ENCODE measurements at places on chromosomes 2 and 18.

- DNase-seq: no peak
Measured at GRCh38 chr2:205169464-205169863, 512.8 kb upstream of the NRP2 start.

- no peak for DNase-seq
Measured at GRCh38 chr2:61841286-61841685, 12.6 kb downstream of the FAM161A start.

- DNase-seq: no peak
Measured at GRCh38 chr18:33755391-33755790, 177.4 kb downstream of the ASXL3 start.

- DNase-seq: no peak
Measured at GRCh38 chr2:50111067-50111466, 920.9 kb downstream of the NRXN1 start.

DNA sequence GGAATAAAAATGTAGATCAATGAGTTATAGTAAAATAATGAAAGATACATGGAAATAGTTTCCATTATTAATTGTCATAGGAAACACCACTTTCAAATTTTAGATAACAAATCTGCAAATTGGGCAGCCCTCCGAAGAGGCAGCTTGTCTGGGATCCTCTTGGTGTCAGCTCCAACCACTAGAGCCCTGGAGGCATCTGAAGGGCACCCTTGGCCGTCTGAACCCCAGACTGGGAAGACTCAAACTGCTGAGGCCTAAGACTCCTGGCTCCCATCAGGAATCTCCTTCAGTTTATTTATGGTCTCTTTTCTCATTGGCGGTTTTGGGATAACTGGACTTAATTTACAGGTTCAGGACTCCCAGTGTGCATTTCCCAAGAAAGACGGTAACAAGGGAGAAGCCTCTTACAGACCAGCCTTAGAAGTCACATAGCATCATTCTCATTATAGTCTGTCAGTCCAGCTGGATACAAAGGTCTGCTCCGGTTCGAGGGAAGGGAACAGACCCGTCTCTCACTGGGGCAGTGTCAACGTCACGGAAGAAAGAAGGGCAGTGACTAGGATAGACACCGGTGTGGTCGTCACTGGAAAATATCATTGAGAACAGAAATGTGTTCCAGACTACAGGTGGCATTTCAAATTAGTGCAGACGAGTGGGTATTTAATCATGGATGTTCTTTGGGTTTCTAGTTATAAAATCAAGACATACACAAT, 390.7 kb upstream of the NETO1 start:
- DNase-seq: no peak

GRCh38 chr2:162153608-162154224, 1.7 kb upstream of the GCG start:
- peak; percentile 55 for DNase-seq

DNA sequence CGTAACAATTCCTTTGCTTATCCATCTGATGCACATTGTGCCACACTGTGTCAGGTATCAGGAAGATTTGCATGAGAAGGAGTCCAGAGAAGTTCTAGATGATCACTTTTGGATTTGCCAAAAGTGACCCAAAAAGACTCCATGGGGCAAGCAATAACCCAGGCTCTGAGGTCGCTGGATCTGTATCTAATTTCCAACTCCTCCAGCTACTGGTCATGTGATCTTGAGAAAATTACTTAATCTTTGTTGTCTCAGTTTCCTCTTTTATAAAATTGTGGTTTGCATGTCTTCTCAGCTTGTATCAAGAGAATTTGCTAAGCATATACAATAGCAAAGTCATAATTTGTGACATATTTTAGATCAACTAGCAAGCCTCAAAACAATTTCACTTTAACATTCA, 61.3 kb upstream of the ITGA4 start:
- peak; percentile 49 for DNase-seq

GRCh38 chr2:128623776-128624761, 305.4 kb upstream of the HS6ST1 start:
- DNase-seq: peak; percentile 97

DNA sequence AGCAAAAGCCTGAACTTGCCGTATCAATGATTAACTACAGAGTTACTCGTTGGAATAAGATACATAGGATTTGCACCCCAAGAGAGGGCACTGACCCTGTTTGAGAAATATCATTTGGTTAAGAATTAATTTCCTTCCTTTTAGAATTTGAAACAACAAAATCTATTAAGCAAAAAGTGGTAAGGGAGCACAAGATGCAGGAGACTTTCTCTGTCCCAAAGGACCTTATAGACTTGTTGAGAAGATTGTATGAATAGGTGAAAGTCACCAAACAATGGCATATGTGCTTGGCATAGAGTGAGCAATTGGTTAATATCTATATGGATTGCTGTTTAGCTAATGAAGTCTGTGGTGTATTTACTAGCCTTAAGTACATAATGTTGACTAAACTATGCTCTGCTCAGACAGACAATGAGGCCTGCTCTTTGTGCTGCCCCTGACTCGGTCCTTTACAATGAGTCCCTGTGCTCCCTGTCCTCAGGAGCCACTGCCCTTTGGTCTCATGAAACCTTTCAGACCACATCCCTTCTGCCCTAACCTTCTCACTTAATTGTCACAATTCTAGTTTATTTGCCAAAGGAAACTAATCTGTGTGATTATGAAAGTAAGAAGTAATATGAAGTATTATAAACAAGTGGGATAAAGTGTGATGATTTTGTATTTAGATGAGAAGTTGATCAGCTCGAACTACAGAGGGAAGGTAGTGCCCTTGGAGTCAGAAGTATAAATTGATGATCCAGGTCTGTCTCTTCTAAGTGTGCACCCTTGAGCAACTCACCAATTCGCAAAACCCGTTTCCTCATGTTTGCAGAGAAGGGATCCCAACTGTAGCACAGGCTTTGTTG, 21.2 kb upstream of the HNMT start:
- no peak for DNase-seq

DNA sequence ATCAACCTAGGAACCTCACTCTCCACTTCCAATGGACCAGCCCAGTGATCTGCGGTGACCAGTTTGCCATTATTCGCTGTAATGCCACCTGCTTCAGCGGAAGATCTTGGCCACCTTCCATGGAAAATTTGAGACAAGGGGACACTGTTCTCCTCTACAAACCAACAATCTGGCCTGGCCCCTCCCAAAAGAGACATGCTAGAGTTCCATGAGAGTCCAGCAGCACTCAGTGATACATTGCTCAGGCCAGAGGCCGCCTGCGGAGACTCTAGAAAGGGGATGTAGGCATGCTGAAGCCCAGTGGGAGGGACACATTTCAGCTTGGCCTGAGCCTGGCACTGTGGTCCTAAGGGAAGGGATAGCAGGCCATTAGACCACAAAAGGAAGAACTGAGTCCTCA, 58.3 kb downstream of the COL6A3 start:
- no peak for DNase-seq

- DNase-seq: no peak
Measured at GRCh38 chr2:177192788-177193187, 19.8 kb upstream of the HNRNPA3 start.

DNA sequence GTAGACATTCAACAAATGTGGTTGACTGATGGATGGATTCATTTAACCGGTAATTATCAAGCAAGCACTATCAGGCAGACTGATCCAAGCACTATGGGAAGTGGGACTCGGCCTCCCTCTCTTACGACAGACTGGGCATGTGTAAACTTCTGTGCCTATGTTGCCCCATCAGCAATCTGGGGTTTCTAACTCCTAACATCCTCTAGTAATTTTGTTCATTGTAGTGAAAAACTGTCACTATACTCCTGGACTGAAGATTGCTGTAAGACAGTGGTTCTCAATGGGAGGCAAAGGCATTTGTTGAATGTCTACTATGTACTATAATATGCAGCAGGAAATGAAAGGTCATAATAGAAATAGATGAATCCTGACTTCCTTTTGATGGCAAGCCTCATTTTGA, 51.2 kb upstream of the CREB1 start:
- DNase-seq: peak; percentile 31

- DNase-seq: no peak
Measured at GRCh38 chr2:63049970-63050333, 678 bp upstream of the OTX1 start.

DNA sequence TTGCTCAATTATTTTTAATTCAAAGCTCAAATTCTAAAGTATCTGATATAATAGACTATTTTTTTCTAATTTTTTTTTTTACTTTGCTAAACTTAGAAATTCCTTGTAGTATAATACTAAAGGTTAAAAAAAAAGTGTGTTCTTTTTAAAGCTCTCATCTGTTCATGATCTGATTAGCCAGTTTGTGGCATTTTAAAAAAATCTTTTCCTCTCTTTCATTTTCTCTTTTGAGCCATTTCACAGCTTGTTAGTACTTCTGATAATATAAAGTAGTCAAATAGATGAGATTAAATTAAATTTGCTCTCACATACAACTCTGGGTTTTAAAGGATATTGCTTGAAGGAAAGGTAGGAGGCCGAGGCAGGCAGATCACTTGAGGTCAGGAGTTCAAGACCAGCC, 40.7 kb upstream of the NEMP2 start:
- DNase-seq: no peak

GRCh38 chr2:138536740-138537139, 35.2 kb downstream of the SPOPL start:
- DNase-seq: no peak

- DNase-seq: no peak
Measured at GRCh38 chr18:51390702-51391101, 193.2 kb upstream of the MEX3C start.

GRCh38 chr2:197372592-197372991, 62.0 kb upstream of the ANKRD44 start:
- DNase-seq: peak; percentile 33

DNA sequence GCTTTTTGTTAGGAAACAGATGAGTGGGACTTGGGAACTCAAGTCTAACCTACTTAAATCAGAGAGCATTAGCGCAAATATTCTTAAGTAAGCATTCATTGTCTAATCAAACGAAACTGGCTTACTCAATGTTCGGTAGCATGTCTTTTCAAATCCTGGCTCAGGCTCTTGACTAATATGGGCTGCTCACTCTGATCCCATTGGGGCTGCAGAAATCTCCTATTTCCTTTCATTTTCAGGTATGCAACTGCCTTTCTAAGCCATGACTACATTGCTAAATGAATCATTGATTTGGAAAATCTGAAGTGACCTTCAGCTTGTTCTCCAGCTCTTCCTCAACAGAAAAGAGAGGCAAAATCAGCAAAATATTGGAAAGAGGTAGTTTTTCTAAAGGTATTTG, 2084.4 kb upstream of the PIK3C3 start:
- DNase-seq: peak; percentile 24

DNA sequence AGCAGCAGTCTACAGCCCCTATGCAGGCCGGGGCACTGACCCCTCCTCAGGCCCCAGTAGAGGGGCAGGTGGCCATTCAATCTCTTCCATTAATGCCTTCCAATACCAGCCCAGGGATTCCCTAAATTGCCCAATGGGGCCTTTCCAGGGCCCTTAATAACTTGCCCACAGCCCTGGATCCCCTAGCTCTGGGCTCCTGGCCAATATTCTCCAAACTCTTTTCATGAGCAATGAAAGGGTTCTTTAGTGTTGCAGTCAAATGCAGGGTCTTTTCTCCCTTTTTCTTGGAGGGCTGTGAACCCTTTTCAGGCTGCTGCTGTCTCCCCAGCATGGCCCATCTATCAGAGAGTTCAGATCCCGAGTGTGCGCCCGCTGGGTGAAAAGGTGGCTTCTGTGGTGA, 41.3 kb upstream of the SLC1A4 start:
- DNase-seq: no peak

GRCh38 chr2:70959271-70959761, 19.1 kb upstream of the ANKRD53 start:
- no peak for DNase-seq

GRCh38 chr2:204315236-204315662, 230.0 kb upstream of the PARD3B start:
- DNase-seq: peak; percentile 29

DNA sequence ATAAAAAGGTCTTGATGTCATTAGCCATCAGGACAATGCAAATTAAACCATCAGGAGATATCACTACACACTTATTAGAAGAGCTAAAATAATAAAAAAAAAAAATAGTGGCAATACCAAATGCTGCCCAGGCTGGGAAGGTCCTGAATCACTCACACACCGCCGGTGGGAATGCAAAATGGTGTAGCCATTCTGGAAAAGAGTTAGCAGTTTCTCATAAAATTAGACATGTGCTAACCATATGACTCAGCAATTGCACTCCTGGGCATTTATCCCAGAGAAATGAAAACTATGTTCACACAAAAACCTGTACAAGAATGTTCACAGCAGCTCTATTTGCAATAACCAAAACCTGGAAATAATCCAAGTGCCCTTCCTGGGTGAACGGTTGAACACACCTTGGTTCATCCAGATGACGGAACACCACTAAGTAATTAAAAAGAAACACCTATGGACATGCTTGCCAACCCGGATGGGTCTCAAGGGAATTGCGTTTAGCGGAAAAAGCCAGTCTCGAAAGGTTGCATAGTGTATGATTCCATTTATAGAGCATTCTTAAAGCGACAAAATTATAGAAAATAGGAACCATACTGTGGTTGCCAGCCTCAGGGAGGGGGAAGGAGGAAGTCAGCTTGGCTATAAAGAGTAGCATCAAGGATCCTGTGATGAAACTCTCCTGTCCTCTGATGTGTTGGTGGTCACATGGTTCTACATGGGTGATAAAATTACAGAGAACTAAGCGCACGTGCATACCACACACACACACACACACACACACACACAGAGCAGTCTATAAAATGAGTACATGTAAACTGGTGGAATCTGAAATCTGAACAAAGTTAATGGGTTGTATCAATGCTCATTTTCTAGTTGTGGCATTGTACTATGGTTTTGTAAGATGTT, 4.6 kb downstream of the MBP start:
- DNase-seq: peak; percentile 97

DNA sequence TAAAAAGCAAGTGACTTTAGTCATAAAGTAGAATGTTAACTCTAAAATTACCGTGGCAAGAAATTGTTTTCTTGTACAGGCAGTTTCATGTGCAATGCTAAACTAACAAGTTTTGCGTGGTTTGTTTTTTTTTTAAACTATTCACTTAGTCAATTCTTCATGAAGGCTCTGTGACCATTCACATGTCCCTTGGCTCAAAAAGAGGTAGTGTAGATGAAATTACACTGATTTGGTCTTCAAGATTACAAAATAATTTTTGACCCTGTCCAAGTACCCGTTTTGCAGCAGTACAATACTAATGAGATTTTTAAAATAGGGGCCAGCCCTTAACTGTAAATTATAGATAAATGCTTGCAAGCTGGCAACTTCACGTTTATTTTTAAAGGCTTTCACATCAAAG, 1.3 kb downstream of the TMEM131 start:
- no peak for DNase-seq

- DNase-seq: no peak
Measured at GRCh38 chr2:102999958-103000357, 238.1 kb downstream of the TMEM182 start.

GRCh38 chr18:42641996-42642395, 473.5 kb downstream of the RIT2 start:
- DNase-seq: no peak

- DNase-seq: no peak
Measured at GRCh38 chr18:65380986-65381385, 369.8 kb upstream of the CDH7 start.

DNA sequence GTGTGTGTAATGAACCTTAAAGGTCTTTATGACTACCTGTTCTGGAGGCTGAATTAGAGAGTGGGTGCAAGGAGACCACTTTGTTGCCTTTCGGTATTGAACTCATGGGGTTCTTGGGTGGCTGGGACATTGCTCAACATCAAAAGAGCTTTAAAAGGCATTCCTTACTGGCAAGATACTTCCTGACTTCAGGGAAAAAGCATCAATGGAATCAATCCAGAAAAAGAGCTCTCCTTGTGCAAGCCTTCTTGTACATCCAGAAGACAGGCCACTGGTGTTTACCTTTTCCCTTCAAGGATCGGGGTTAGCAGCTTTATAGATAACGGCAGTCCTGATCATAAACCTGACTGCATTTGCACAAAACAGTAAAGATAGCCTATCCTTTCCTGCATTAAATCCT, 9.5 kb downstream of the PNO1 start:
- DNase-seq: no peak

Measured in fibroblast of upper back skin (primary cell).